ENCODE measurements at places on chromosomes 11 and 22.

DNA sequence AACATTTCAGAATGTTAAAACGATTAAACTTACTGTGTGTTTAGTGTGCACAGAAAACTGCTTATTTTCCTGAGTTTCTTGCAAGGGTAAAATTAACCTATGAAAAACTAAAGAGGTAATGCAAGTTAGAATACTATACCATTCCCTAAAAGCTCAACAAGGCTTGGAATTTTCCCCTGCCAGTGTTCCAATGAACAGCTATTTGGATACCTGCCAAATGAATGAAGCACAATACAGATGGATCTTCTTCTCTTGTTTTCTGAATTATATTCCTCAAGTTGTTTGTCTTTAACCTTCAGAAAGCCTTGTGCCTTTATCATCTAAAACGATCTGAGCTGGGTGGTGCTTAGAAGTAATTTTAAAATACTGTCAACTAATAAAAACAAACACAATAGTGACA, 204.5 kb downstream of the LRRC4C start:
- DNase-seq: no peak

- peak; percentile 27 for DNase-seq
Measured at GRCh38 chr11:69936771-69937170, 117.6 kb upstream of the FGF3 start.

- no peak for DNase-seq
Measured at GRCh38 chr11:65579291-65579690, 3.4 kb downstream of the EHBP1L1 start.

GRCh38 chr11:120389693-120390584, 53.7 kb downstream of the ARHGEF12 start:
- DNase-seq: no peak

- peak; percentile 67 for DNase-seq
Measured at GRCh38 chr22:21074102-21074715, 28.5 kb downstream of the LRRC74B start.

- DNase-seq: no peak
Measured at GRCh38 chr11:72083414-72083813, 2.8 kb downstream of the LRRC51 start.

DNA sequence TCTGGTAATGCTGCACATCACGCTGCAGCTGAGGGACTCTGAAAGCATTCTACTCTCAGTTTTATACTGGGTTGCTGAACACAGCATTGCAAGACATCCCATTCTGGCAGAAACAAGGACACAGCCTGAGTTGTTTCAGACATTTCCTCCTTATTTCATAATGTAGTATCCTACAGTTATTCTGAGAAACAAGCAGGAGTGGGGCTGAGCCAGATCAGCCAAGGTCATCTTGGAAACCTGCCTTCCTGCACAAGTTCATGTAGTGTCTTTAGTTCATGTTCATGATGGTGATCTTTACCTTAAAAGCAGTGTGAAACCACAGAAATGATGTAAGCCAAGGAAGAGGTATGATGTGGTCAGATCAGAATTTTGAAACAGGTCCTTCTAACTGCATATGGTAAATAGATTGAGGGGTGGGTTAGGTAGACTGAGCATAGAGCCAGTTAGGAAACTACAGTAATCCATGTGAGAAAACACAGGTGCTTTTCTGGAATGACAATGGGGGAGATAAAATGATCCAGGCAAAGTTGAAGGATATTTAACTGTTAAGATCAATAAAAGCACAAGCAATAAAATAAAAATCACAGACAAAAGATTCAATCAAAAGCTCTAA, 1686.8 kb downstream of the LRRC4C start:
- DNase-seq: no peak

GRCh38 chr11:113540416-113541330, 65.5 kb upstream of the DRD2 start:
- no peak for DNase-seq

DNA sequence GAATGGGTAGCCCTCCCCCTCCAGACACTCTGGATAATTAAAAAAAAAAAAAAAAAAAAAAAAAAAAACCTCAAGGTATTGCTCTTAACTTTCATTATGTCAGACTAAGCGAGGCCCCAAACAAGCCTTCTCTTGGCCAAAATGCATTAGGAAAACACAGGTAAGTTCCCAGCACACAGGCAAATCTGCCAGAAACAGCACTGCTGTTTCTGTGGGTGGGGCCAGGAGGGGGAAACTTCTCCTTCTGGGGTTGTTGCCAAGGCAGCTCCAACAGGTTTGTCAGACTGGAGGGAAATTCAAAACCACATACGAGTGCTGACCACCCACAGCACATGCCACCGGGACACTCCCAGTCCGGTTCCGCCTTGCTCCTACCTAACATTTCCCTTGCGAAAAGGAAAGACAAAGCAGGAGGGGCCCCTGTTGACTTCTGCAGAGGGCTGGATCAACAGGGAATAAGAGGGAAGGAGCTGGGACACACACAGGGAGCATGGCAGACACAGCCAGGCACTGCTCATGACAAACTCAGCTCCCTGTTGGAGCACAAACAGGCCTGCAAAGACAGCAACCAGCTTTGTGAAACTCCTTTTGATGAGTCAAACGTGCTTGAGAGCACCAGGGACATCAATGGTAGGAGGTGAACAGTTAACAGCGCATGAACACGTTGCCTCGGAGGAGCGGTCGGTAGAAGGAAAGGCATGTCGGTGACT, 55.0 kb downstream of the MYH9 start:
- peak; percentile 63 for DNase-seq

- DNase-seq: no peak
Measured at GRCh38 chr11:78377625-78378418, 39.8 kb downstream of the GAB2 start.

- no peak for DNase-seq
Measured at GRCh38 chr22:20407829-20408228, 13.9 kb downstream of the ZNF74 start.

- DNase-seq: peak; percentile 60
Measured at GRCh38 chr11:33899400-33900037, 7.6 kb upstream of the LMO2 start.

- DNase-seq: no peak
Measured at GRCh38 chr11:118076754-118077281, at the start of gene TMPRSS4. Gene TMPRSS4 (plus strand): TSS chr11:118077078. CDS start chr11:118077303, 225 bp downstream.

DNA sequence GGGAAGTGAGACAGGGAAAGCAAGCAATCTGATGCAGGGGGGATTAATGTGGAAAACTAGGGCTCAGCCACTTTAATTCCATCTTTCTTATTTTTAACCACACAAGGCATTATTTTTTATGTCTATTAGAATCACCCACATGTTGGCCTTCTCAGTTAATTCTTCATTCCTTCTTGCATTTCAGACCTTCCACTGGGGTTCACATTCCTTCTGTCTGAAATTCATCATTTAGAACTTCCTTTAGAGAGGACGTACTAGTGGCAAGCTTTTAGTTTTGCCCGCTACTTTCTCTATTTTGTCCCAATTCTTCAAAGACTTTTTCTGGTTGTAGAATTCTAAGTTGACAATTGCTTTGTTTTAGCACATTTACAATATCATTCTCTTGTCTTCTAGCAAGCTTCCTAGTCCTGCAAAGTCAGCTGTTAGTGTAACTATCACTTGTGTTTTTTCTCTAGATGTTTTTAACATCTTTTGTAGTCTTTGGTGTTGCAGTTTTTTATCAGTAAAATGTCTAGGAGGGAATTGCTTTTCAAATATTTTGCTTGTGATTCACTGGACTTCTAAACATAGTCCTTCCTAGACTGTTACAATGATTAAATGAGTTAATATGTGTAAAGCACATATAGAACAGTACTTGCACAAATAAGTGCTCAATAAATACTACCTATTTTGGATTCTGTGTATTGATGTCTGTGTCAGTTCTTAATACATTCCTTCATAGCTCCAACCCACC, 5.5 kb upstream of the NNMT start:
- DNase-seq: no peak

DNA sequence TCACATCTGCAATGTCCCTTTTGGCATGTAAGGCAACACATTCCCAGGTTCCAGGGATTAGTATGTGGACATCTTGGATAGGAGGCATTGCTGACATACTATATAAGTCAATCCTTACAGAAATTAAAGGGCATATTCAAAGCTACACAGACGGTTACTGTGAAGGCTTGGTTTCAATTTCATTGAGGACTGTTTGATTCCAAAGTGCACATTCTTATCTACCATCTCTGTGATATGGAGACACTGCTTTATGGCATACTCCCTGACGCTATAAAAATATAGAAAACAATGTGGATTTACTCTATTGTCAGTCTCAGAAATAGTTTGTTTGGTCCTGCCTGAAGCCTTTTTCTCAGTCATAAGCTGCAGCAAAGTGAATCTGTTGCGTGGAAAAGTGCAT, 1486.7 kb downstream of the FAM181B start:
- no peak for DNase-seq

- no peak for DNase-seq
Measured at GRCh38 chr22:31046539-31047226, 34.4 kb upstream of the SMTN start.

DNA sequence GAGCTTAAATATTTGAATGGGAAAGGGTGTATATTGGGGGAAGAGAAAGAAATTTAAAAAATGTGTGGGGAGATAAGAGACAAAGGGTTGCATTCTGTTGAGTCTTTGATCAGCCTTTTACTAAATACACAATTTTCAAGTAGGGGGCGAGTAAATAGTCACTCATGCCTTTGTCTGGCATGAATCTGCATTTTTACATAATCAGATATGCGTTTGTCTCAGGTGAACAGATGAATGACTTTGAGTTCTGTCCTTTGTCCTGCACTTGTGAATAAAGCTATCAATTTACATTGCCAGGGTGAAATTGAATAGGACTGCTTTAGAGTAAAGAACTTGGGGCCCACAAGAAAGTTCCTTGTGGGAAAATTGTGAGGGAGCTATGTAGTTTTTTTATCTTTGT, 523.6 kb upstream of the LUZP2 start:
- no peak for DNase-seq

DNA sequence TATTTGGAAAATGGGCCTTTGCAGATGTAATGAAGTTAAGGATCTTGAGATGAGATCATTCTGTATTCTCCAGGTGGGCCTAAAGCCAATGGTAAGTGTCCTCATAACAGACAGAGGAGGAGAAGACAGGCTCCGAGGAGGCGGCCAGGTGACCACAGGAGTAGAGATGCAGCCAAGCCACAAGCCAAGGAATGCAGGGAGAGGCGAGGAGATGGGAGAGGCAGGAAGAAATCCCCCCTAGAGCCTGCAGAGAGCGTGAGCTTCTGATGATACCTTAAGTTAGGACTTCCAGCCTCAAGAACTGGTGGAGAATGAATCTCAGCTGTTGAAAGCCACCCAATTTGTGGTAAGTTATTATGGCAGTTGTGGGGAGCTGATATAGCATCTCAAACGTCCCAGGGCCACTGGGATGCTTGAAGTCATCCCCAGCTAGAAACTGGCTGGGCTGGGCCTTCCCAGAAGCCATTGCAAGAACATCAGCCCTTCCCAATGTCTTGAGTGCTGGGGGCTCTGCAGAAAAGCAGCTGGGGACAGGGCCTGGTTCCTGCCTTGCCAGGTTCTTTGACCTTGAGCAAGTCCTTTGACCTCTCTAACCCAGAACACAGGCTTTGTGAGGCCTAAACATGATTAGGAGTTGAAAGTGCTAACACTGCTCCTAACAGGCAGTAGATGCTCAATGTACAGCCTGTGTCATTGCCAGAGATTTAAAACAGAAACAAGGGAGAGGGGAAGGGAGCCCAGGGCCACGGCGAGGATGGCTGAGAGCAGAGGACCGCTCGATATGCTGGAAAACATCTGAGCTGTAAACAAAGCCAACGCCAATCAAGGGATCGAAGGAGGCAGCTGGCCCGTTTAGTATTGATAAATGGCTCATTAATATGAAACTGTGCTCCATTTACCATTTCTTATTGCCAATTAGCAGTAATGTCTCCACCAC, 632.3 kb downstream of the TBC1D22A start:
- DNase-seq: no peak

- DNase-seq: no peak
Measured at GRCh38 chr11:40338739-40339138, 1120.7 kb downstream of the LRRC4C start.

DNA sequence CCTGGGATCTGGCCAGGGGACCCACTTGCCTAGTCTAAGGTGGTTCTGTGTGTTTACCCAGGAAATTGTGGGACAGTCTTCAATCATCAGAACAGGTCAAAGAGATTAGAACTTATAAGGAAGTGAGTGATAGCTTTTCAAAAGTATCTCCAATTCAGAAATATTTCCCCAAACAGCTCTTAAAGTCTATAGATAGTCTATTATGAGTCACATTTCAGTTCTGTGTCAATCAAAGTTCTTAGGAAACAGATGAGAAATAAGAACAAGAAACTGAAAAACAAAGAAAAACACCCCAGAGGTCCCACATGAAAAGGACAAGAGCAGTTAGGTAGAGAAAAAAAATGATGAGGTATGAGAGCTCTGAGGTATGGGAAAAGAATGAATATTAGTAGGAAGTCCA, 381.4 kb upstream of the MPPED2 start:
- DNase-seq: no peak

- DNase-seq: peak; percentile 67
Measured at GRCh38 chr11:59560702-59561473, 49.5 kb downstream of the OR4D9 start.

DNA sequence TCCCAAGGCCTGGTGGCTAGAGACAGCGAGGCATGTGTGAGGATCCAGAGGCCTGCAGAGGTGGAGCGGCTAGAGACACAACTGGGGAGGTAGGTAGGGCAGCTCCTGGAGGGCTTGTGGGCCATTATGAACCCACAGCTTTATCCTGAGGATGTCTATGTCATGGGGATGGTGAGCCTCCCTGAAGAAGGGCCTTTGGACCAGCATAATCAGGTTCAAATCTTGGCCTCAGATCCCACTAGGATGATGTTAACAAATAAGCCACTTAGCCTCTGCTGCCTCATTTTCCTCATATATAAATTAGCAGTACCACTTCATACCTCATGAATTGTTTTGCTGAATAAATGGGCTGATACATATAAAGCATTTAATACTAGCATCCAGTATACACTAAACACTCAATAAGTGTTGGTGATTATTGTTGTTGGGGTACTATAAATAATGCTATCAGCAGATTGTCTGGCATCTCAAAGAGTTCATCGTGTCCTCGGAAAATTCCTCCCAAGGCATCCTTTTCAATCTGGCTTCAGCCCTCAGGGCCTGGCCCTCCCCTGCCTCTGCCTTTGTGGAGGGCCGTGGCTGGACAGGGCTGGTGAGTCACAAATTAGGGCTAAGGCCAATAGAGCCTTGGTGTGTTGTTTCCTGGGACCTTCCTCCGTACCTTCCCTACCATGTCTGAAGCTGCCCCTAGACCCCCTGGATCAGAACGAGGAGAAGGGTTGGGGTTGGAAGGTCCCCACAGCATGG, 30.9 kb upstream of the LRRC32 start:
- no peak for DNase-seq

DNA sequence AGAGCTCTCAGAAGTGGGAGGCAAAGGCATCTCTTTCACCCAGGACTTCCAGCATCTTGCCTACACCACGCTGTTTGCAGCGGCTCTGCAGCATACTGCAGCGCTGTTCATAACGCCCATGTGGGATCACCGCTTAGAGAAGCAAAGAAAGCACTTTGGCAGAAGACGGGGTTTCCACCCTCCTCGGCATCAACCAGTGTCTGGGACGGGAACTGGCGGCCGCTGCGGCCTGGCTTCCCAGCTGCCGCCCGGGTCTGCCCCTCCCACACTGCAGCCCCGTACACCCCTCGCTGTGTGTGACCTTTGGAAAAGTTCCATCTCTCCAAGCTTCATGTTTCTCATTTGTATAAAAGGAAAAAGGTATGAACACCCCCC, 545 bp upstream of the TIRAP start:
- DNase-seq: peak; percentile 45

Measured in inflammatory macrophage treated with lipopolysaccharide for 4 hours (primary cell).